ENCODE measurements at places on chromosomes 2 and 18.

DNA sequence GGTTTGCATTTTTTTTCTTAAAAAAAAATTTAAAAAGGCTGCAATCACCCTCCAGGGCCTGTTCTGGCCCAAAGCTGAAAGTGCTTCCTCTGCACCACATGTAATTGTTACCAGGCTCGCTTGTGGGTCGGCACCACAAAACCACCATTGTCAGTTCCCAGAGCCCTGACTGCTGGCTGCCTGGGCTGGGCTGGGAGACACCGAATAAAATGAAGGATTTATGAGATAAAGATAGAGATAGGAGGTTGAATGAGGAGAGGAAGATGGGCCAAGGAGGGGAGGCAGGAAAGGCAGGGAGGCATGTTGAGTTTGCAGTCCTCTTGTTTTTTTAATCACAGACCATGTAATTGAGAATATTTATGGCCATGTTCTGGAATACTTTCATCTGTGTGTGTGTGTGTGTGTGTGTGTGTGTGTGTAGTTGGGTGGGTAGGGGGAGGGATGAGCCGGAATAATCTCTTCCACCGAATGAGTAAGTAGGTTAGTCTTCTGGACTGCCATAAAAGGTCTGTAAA lies 14.7 kb downstream of the NRP2 start:
- DNase-seq = no peak

GRCh38 chr2:48081317-48081628 lies 175.0 kb upstream of the FBXO11 start:
- no peak for DNase-seq

DNA sequence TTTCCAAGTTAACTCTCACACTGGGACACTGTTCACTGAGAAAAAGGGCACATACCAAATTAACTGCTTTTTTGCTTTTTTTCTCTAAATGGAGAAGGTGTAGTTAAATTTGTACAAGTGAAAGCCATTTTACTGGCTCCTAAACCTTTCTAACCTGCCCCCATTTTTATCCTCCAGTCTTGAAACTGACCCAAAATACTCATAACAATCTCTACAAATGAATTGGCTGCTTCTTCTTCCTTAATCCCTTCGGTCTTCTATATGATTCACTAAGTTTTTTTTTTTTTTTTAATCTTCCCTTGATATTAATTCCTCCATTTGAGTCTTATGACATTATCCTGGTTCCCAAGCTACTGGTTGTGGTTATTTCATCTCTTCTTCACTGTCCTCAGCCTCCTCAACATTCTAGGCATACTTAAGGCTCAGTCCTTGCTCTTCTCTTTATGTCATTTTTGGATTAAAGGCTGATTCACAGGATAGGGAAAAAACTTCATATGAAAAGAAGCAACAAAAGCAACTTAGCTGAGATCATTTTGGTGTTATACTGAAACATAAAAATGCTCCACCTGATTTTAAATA lies 19.8 kb downstream of the ORC2 start:
- peak; percentile 66 for DNase-seq

DNA sequence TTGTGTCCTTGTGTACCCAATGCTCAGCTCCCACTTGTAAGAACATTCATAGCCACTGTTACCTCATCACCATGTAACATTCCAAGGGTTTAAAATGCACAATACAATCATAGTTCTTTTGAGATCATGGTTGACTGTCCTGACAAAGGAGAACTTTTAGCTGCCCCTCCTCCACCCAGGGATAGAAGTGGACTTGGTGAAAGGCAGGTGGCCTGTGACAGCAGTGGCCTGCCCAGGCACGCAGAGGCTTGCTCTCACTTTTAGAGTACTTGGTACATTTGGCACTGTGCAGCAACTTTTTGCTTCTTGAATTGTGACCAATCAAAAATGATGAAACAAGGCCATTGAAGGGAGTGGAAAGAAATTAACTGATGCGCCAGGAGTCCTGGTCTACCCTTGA lies 108.7 kb downstream of the ANKRD44 start:
- no peak for DNase-seq

GRCh38 chr2:52629944-52630343 lies 1137.7 kb upstream of the CHAC2 start:
- no peak for DNase-seq

DNA sequence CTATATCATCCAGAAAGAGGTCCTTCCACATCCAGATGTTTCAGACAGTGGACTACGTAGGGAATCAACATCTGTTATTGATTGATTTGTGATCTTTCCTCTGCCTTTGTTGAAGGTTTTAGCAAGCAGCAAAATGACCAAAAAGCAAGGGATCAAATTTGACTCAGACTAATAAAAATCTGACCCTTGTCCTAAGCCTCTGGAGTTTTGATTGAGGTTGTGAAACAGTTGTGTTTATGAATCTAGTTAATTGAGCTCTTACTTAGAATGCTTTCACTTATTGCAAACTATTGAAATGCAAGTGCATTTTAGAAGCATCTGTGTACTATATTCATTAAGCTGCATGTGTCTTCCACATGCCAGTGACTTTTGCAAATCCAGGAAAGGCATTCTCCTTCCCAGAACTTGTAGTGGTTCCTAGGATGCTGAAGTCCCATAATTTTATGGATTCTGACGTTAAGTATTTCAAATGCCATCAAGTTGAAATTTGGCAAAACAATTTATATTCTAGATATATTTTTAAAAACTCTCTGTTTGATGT lies 116.0 kb downstream of the MTX2 start:
- DNase-seq = no peak

DNA sequence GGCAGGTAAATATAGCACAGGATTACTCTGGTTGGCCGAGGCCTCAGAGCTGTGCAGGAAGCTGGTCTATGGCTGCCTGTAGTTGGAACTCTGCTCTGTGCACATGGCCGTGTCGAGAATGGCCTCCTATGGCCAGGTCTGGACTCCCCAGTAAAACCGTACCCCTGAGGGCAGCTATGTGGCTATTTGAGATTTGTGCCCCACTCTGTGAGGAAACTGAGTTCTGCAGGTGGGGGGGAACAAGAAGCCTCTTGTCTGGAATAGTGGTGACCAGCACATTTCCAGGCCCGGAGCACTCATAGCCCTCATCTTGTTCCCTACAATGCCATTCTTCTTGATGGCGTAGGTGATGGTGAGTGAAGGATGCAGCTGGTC lies 15.0 kb upstream of the TEX51 start:
- no peak for DNase-seq

DNA sequence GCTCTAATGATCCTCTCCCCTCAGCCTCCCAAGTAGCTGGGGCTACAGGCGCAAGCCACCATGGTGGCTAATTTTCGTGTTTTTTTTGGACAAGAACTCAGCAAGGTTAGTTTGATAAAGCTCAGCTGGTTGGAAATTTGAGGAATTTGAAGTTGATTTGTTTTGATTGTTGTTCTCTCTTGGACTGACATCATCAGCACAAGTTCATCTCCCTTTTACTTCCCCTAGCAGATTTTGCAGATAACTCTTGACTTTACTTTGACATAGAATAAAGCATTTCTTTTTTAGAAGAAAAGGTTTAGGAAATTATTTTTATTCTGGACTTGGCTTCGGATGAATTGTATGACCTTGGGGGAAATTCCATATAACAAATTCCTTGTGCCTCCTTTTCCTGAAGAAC lies 74.9 kb upstream of the DLX2 start:
- DNase-seq = no peak

- peak; percentile 30 for DNase-seq
These were observed 116.6 kb upstream of the PELI1 start for GRCh38 chr2:64260817-64261216.

- DNase-seq = no peak
These were observed 75.9 kb downstream of the TTN start for GRCh38 chr2:178731300-178731699.

GRCh38 chr2:180787330-180787729 lies 193.1 kb upstream of the UBE2E3 start:
- no peak for DNase-seq

GRCh38 chr2:226467221-226467620 lies 332.4 kb downstream of the IRS1 start:
- no peak for DNase-seq

- DNase-seq = peak; percentile 5
These were observed at the start of gene CERKL for GRCh38 chr2:181656450-181657291. Gene CERKL (minus strand): TSS chr2:181657105. CDS start chr2:181657006, 99 bp downstream.

GRCh38 chr2:154587739-154588138 lies 110.8 kb upstream of the KCNJ3 start:
- no peak for DNase-seq

GRCh38 chr2:106839849-106840595 lies 45.9 kb downstream of the ST6GAL2 start:
- DNase-seq = no peak

- no peak for DNase-seq
These were observed 264.0 kb downstream of the MREG start for GRCh38 chr2:215749092-215749957.

- no peak for DNase-seq
These were observed 7.7 kb downstream of the HOXD8 start for GRCh38 chr2:176137252-176137580.

- no peak for DNase-seq
These were observed 47.6 kb upstream of the PTH2R start for GRCh38 chr2:208358758-208359631.

GRCh38 chr18:35038881-35039491 lies 2.2 kb upstream of the MAPRE2 start:
- DNase-seq = no peak

GRCh38 chr18:43751203-43751602 lies 473.9 kb upstream of the SYT4 start:
- no peak for DNase-seq

GRCh38 chr2:20618468-20618885 lies 32.4 kb downstream of the HS1BP3 start:
- no peak for DNase-seq

GRCh38 chr18:8212896-8213780 lies 396.1 kb upstream of the RAB12 start:
- DNase-seq = no peak

GRCh38 chr2:31404302-31404701 lies 10.2 kb downstream of the XDH start:
- DNase-seq = no peak

DNA sequence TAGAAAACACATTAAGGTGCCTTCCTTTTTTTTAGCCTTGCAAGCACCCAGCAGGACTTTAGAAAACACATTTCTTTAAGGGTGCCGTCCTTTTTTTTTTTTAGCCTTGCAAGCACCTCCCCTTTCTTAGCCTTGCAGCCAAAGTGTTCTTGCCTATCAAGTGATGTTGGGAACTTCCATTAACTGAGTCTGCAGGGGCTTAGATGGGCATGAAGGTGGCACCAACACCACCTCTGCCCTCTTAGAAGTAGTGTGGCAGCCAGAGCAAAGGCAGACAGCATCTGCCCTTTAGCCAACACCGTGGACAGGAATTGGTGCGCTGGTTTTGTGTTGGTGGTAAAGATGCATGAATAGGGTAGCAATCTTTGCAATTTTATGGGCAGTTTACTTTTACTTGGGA lies 211.6 kb upstream of the SP5 start:
- no peak for DNase-seq

DNA sequence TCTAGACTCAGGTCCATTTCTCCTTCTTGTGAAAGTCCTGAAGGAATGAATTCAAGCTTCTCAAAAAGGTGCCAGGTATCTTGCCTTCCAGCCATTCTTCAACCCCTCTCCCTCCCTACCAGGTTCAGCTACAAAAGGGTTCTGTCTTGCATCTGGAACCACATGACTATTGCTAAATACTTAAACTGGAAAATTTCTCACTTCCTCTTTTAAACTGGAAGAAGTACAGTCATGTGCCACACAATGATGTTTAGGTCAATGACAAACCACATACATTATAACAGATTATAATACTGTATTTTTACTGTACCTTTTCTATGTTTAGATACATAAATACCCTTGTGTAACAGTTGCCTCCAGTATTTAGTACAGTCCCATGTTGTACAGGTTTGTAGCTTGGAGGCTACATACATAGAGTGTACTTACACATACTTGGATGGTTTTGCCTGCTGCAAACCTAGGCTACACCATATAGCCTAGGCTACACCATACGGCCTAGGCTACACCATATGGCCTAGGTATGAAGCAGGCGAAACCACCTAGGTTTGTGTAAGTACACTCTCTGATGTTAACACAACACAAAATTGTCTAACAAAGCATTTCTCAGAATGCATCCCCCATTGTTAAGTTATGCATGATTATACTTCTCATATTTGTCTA lies 142.0 kb upstream of the DNMT3A start:
- DNase-seq = no peak

GRCh38 chr2:4515871-4516761 lies 812.7 kb downstream of the DCDC2C start:
- no peak for DNase-seq

DNA sequence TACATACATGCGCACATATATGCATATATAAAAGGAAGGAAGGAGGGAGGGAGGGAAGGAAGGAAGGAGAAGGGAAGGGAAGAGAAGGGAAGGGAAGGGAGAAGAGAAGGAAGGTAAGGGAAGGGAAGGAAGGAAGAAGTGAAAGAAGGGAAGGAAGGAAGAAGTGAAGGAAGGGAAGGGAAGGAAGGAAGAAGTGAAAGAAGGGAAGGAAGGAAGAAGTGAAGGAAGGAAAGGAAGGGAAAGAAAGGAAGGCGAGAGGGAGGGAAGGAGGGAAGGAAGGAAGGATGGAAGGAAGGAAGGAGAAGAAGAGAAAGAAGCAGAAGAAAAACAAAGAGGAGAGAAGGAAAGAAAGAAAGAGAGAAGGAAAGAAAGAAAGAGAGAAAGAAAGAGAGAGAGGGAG lies 16.9 kb downstream of the COL6A3 start:
- DNase-seq = no peak

GRCh38 chr2:101823347-101823791 lies 125.9 kb downstream of the MAP4K4 start:
- DNase-seq = peak; percentile 77

DNA sequence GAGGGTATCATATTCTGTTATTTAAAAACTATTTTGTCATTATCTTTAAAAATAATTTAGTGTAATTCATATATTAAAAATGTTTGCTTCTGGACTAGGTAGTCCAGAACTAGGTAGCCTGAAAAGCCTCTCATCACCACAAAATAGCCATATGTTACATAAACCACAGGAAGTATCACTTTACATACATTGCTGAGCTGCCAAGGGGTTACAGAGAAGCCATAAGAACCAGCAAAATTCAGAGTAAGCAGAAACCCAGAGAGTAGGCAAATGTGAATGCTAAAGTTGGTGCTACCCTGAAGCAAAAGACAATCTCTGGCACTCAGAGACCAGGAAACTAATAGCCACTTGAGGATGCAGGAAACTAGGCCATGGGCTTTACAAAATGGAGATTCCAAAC lies 60.9 kb downstream of the LOXHD1 start:
- peak; percentile 5 for DNase-seq

DNA sequence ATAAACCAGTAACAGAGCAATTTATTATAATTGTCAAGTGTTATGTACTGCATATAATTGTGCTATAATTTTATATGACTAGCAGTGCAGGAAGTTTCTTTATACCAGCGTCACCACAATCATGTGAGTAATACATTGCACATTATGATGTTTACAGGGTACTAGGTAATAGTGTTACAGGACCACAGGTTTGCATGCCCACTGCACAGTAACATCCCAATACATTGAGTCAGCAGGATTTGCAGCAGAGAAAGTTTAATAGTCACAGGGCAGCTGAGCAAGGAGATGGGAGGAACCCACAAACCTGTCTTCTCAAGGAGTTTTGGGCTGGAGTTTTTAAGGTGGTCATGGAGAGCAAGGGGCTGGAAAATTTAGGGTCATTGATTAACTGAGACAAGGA lies 1042.9 kb upstream of the ACVR2A start:
- DNase-seq = no peak

GRCh38 chr2:23637011-23637778 lies 252.2 kb downstream of the KLHL29 start:
- DNase-seq = no peak

GRCh38 chr2:212811921-212812320 lies 273.3 kb upstream of the ERBB4 start:
- DNase-seq = no peak

- no peak for DNase-seq
These were observed 15.8 kb downstream of the SERTAD2 start for GRCh38 chr2:64637931-64638330.

GRCh38 chr18:26017929-26018328 lies 72.5 kb downstream of the SS18 start:
- DNase-seq = no peak

Data from activated CD4-positive, alpha-beta T cell treated with anti-CD3 and anti-CD28 coated beads, Interleukin-2, Interleukin-4, amounts not matched to agents 100 ng/mL and 50 ng/mL, durations not matched to agents 16 hours and 8 hours (primary cell).